ENCODE measurements at places on chromosomes 6 and 20.

DNA sequence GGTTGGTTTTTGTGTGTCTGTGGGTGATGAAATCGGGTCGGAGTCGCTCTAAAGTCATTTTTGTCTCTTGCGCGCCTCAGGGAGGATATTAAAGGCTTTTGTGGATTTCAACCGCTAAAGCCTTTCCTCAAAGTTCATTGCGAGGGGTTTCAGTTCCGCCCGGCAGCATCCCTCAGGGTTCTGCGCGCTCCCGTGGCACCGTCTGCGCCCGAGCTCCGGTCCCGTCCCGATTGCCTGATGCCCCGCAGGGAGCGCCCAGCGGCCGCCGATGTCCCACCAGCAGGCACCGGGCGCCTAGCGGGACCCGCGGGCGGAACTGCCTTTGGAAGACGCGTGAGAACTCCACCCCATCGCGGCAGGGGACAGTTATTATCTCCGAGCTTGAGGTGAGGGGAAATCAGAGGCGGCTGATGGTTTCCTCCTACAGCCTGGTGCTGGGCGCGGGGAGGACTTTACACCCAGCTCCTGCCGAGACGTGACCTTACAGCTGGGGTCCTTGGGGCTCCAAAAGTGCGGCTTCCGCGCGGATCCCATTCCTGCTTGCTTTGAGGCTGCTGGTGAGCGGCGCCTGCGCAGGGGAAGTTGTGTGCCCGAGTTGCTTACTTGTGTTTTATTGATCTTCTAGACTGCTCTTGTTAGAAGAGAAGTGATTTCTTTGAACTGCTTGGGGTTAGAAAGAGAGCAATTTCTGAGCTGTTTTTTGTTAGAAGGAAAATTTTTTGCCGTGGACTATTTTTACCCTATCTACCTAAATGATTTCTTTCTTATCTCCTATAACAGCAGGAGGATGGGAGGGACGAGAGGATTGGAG, 27.1 kb downstream of the ULBP1 start:
- DNase-seq, result no peak

GRCh38 chr6:90028066-90028778, 134.0 kb downstream of the GJA10 start:
- no peak for DNase-seq

DNA sequence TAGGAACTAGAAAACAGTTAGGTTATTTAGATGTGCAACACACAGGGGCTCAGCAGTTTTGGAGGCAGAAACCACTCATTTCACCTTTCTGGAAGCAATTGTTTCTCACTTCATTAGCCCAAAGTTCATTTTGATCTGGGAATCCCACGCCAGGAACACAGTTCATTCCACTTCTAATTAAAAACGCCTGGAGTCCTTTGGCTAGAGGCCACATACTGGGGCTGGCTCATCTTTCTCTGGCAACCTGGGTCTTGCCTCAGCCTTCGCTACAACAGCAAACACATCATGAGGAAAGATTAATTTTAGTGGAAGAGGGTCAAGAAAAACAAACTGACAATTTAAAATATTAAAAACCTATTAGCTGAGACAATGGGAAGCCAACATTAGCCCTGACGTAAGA, 69.7 kb downstream of the RFPL4B start:
- DNase-seq, result no peak

GRCh38 chr20:33666293-33667244, at the start of gene ACTL10:
Gene ACTL10 (plus strand): TSS chr20:33666943. CDS start chr20:33667498, 555 bp downstream.
- peak; percentile 99 for DNase-seq

DNA sequence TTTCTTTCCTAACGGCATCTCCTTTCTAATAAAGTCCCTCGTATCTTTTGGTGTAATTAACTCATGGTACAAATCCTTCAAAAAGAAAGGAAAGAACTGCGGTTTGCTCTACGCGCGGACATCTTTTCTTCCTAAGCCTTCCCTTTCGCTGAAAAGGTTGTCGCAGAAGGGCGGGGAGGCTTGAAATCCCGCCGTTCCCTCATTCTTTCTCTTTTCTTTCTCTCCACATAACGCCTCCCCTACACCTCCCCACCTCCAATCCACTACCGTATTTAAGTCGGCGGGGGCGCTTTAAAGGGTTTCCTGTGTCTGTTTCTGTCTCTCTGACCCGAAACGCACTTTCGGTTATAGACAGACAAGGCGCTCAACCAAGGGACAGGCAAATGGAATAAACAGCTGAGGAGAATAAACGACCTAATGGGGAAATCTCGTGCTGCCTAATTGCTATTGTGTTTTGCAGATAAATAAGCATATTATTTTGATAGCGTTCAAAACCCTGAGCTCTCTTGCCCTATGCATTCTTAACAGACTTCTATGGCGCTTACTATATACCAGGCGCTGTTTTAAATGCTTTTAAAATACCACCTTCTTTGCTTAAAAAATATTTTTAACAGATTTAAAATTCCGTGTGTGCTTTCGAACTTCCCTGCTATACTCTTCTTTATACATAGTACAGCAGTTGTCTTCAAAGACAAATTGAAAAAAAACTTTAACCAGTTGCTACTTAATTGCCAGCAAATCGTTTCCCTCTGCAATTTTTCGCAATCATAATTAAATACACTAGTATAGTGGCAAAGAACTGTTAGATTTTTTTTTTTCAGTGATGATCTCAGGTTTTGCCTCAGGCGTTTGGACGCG, 2.5 kb upstream of the HEY2 start:
- peak; percentile 59 for DNase-seq

DNA sequence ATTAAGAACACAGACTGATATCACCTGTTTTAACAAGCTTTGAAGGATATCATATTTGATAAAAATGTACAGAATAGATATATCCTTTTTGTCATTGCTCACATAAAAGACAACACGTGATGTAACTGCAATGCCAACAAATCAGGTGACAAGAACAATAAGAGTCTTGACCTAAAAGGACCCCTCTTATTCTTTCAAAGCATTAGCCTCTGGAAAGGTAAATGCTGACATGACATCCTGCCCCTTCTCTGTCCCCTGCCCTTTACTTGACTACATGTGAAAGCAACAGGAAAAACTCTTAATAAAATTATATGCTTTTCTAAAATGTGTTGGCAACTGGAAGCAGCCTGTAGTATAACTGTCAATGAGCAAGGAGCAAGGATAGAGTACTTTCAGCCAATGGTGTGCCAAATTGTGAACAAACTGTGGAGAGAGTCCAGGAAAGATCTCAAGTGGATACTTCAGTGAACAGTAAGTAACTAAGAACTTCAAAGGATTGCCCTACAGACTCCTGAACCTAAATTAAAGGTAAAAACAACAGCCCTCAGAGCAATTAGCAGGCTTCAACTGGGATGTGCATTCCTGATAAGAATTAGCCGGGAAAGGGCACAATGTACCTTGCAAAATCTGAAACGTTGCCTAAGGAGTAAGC, 16.3 kb downstream of the PTPRK start:
- DNase-seq, result no peak

- no peak for DNase-seq
Observed at GRCh38 chr20:60586269-60587050, 628.2 kb downstream of the CDH26 start.

DNA sequence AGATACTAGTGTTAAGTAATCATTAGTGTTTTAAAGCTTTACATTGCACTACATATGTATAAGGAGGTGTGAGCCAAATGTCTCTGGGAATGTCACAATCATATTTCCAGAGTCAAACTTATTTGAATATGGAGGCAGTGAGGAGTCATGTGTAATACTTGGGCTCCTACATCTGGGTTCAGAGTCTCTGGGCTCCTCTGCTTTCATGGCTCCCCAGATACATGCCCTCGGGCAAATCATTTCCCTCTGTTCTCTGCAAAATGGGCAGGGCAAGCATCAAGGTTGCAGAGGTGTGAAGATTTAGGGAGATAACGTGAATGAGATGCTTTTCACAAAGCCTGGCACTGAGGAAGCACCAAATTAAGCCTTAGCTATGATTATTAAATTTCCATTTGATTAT, 138.3 kb upstream of the SGK1 start:
- DNase-seq, result no peak

DNA sequence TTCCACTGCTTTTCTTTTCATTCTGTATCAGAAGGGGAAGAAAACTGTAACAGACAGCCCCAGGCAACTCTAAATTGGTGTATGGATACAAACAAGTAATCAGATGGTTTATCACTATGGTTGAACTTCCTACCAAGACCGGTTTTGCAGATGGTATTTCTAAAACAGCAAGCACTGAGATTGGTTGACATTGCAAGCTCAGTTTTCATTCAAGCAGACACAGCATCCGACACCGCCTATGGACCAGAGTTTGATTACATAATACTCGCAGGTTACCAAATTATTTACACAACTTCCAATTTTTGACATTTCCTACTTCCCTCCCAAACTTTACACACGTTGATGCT, 209.9 kb downstream of the ALDH8A1 start:
- DNase-seq, result no peak

All from colonic mucosa (tissue), 4 donors.